ENCODE measurements at places on chromosomes 13 and 19.
A peak's percentile ranks its signal among the peaks of the same experiment; 100 is the strongest.

GRCh38 chr13:24035411-24035810, 125.1 kb upstream of the SPATA13 start:
- DNase-seq: no peak

GRCh38 chr13:41837629-41838028, 123.3 kb downstream of the VWA8 start:
- no peak for DNase-seq

DNA sequence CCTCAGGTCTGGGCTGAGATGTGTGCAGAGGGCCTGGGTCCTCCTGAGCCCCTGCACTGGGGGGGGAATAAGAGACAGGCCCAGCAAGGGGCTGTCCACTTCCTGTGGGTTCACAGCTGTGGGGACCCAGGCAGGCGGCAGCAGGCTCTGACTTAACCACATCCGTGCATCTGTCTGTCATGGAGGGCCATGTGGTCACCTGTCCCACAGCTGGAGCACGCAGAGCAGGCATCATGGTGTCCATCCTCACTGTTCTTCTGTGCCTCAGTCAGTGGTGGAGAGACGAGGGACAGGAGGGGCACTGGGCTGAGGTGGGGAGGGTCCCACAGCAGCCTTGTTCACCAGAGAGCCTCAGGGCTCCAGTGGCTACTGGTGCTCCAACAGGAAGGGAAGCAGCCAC, 16.3 kb upstream of the KIR3DL3 start:
- no peak for DNase-seq

DNA sequence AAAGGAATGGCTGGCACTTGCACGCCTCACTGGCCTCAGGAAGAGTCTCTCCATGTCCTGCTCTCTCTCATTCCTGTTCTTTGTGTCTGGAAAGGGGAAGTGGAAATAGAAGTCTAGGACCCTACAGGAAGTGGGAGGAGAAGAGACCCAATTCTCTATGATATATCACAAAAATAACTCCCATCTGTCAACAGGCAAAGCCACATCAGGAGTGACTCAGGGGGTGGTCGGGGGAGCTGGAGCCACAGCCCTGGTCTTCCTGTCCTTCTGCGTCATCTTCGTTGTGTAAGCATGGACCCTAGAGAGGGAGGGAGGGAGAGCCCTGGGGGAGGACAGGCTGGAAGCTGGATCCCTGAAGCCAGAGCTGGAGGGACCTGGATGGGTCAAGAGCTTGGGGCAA, 3.0 kb downstream of the SIGLEC9 start:
- no peak for DNase-seq

GRCh38 chr13:73851104-73851503, 283.1 kb downstream of the KLF12 start:
- DNase-seq: no peak

DNA sequence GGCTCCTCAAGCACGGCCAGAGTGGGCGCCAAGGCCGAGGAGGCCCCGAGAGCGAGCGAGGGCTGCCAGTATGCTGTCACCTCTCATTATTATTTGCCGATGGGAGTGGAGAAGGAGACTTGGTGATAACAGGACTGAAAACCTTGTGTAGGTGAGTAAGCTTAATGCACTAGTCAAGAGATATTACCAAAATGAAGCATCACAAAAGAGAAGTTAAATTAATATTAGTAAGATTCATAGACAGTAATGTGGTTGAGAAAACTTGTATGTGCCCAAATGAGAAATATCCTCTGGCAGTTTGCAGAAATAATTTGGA, 204.5 kb upstream of the SLITRK1 start:
- DNase-seq: no peak

- peak; percentile 1 for DNase-seq
Observed at GRCh38 chr13:23159205-23159759, 21.5 kb upstream of the SGCG start.

GRCh38 chr19:33086955-33087354, 6.0 kb downstream of the GPATCH1 start:
- DNase-seq: no peak

DNA sequence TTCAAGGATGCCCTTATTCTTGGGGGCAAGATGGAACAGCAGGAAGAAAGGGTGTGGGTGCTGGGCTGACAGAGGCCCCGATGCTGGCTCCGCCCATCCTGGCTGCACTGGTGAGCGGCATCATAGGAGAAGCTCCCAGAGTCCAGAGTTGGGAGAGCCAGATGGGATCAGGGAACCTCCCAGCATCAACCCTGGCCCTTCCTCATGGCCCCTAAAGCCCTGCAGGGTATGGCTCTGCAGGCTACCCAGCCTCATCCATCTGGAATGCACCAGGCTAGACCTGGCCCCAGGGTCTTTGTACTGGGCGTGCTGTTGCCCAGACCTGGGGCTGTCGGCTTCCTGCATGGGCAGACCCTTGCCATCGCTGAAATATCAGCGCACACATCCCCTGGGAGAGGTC, 7.9 kb upstream of the ELL start:
- DNase-seq: no peak

DNA sequence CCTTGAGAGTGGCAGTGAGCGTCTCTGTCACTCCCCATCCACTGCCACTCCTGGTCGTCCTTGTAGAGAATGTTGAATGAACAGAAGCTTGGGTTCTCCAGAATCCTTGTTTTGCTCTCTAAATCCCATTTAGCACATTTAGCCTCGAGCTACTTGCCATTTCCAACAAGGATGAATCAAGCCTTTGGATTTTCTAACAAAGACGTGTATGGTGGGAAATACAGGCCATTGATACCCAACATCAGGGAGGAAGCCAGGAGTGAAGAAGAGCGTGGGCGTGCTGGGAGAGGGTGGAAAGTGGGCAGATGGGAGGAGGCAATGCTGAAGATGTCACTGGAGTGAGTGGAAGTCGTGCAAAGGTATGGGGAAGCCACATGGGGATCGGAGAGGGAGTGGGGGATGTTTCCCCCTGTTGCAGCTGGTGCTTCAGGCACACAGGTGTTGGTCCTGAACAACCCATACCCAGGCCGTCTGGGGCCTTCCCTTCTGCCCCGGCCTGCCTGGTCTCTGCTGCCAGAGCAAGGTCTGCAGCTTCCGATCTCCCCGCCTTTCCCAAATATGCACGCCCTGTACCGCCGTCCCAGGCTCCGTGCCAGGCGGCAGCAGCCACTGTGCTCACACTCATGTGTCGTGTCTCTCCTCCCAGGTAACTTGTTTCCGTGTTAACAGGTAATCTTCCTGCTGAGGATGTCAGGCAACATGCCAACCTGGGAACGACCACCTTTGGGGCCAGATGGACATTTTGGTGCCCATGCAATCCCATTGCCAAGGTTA, 48.7 kb downstream of the ZIC5 start:
- no peak for DNase-seq

DNA sequence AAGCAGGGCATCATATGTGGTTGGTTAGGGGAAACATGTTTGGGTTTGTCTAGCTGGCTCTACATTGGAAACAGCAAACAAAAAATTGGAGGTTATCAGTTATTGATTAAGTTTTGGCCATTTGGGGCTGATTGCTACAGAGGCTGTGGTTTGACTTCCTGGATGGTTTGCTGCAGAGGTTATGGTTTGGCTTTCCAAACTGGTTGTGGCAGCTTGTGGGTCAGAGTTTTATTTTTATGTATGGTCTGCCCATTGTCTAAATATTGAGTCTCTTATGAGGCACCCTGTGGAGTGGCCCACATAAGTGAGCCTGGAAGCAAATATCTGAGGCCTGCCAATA, 261.6 kb downstream of the GPC5 start:
- no peak for DNase-seq

DNA sequence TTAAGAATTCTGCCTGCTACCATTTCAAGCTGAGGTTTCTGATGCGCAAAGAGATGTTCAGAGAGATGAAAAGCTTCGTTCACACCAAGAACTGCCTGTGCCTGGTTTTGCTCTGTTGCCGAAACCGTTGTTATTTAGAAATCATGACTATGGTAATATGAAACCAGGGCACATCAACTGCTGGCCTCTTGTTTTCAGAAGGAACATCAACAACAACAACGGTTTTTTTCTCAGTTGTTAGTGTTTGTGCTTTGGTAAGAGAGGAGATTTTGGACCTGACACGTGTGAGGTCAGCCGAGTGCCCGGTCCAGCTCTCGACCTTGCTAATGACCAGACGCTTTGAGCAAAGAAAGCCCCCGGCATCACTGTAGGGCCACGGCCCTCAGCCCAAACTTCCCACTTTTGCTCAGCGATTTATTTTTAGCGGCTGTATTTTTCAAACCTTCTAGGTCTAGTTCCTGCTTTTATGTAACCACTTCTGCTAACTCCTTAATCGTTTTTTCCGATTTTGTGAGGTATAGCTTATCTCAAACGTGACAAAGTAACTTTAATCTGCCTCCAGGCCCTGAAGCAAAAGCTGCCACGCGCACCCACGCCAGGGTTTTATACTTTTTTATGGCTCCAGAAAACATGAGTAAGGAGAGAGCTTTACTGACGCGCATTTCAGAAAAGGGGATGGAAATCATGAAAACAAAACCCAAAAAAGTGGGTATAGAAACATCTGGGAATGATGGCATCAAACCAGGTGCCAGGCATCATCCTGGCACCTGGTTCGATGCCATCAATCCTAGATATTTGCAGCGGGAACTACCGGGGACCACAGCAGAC, 42.0 kb downstream of the KLF2 start:
- no peak for DNase-seq

- DNase-seq: no peak
Observed at GRCh38 chr19:45442408-45442777, 18.7 kb upstream of the ERCC1 start.

DNA sequence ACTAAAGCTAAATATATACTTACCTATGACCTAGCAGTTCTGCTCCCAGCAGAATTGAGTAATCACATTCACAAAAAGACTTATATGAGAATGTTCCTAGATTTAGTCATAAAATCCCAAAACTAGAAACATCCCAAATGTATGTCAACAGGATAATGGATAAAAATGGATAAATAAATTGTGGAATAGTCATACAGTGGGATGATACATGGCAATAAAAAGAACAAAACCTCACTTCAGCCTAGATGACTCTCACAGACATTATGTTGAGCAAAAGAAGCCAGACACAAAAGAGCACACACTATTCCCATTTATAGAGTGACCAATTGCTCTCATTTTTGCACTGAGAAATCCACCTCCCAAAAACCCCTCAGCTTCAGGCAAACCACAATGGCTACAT, 352.4 kb upstream of the HTR2A start:
- no peak for DNase-seq

Data from activated CD4-positive, alpha-beta T cell treated with anti-CD3 and anti-CD28 coated beads for 24 hours (primary cell).